AML-193 (cell line): ENCODE measurements at places on chromosomes 6 and 20.

GRCh38 chr20:38135271-38135650 is 29.8 kb downstream of the TGM2 start:
- no peak for DNase-seq

- DNase-seq: peak; percentile 65
These were observed 1.2 kb downstream of the DCBLD1 start for GRCh38 chr6:117483645-117484016.

DNA sequence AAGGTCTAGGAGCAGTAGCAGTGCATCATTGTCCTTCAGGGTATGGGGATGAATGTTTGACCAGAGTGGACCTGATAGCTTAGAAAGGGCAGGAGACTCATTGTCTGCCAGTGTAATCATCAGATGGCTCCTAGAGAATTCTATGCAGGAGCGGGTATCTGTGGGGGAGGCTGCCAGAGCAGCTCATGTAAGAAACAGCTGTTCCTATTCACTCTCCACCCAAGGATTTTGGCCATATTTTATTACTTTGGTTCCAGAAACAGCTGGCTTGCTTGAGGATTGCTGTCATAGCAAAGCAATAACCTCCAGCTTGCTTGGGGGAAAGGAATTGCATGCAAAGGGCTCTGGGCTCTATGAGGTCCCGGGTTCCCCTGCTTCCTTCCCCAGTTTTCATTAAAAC is 44.1 kb downstream of the RALY start:
- DNase-seq: no peak

GRCh38 chr6:41901882-41902519 is 6.8 kb upstream of the USP49 start:
- peak; percentile 69 for DNase-seq

DNA sequence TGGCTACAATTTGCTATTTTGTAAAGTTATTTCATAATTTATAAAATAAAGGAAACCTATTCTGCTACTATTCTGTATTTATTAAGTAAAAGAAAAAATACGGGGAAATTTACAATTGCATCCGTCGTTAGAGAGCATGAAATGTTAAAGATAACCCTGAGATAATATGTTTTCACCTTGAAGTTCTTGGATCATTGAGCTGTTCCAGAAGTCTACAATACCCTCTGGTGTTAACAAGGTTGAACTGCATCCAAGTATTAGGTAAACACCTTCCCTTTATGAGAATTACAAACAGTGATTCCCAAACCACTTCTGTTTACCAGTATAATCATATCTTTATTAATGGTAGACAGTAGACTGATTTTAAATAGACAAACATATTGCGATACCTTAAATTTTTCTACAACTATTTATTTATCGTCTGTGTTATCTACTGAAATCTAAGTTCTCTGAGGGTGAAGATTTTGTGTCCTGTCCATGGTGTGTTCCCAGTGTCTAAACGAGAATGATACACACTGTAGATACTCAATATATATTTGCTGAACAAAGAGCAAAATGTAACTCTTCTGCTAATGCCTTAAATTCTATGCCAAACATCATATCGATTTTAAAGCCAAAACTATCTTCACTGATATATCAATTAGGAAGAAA is 28.2 kb downstream of the TBC1D32 start:
- peak; percentile 85 for DNase-seq

- no peak for DNase-seq
These were observed 86.6 kb downstream of the SMOC2 start for GRCh38 chr6:168527451-168528210.

DNA sequence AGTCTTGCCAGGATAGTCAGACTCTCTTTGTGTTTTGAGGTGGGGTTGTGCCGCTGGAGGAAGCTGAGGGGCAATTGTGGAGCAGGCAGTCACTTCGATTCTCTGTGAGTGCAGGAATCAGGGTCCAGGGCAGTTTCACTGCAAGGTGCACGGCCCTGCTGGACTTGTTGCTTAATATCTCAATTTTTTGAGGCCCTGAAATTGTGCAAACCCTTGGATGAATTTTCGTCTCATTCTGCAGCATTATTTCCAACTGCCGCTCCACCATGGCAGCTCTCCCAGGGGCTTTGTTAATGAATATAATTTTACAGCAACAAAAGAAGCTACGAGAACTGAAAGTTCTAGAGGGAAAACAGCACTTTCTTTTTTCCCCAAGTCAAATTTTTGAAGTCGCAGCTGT is 531.9 kb downstream of the QKI start:
- no peak for DNase-seq

GRCh38 chr6:70557998-70558397 is 8.7 kb upstream of the SDHAF4 start:
- DNase-seq: no peak

DNA sequence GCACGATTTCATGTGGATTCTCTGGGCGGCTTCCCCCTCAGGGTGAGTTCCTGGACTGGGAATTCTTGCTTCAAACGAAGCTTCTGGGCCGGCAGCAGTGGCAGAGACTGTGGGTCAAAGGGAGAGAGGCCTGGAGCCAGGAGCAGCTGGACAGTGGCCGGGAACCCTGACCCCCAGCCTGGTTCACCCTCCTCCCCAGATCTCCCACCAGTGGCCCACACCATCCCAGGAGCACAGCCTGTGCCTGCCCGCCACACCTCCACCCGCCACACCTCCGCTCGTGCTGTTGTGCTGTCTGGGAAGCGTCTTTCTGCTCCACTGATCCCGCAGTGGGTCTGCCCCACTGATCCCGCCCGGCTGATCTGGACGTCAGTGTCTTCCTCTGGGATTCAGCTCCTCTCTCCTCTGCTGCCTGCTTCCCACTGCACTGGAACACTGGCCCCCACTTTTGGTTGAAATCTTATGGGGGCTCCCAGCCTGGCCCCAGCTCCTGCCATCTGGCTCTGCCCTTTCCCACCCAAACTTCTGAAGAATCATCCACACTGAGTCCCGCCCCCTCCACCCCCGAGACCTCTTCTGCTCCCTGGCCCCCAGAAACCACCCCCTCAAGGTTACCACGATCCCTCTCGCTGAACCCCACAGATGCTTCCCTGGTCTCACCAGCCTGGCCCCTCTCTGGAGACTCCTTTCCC is 9.8 kb downstream of the ZBP1 start:
- DNase-seq: no peak

- no peak for DNase-seq
These were observed 44.3 kb upstream of the PTGIS start for GRCh38 chr20:49612127-49612738.

DNA sequence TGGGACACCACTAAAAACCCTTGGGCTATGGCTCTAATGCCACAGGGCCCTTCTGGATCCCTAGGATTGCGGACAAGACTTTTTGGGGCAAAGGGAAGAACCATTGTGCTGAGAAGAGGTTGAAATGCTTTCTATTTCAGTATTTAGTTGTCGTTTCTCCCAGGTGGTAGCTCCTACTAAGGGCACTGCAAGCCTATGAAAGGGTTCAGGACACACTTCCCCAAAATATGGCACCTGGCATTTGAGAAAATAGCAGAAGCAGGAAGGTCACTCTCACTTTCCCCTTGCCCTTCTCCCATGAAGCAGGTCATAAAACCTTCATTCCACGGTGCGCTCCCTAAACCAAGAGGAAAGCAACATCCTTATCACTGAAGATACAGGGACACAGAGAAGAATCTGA is 125.4 kb upstream of the GPR6 start:
- no peak for DNase-seq

DNA sequence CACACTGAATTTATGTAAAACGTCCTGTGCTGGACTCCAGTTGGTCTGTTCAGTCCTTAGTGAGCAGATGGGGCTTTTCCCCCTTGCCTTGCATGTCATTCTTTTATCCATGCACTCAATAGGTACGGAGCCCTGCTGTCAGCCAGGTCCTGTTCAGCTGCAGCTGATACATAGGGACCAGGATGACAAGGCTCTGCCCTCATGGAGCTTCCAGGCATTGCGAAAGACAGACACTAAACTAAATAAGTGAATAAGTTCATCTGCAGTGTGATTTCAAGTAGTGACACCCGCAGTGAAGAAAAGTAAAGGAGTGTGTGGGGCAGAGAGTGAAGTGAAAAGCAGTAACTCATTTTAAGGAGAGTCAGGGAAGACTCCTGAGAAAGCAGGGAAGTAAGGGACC is 324.2 kb downstream of the NRN1 start:
- DNase-seq: no peak

GRCh38 chr6:166446146-166446545 is 63.4 kb upstream of the MPC1 start:
- DNase-seq: no peak

DNA sequence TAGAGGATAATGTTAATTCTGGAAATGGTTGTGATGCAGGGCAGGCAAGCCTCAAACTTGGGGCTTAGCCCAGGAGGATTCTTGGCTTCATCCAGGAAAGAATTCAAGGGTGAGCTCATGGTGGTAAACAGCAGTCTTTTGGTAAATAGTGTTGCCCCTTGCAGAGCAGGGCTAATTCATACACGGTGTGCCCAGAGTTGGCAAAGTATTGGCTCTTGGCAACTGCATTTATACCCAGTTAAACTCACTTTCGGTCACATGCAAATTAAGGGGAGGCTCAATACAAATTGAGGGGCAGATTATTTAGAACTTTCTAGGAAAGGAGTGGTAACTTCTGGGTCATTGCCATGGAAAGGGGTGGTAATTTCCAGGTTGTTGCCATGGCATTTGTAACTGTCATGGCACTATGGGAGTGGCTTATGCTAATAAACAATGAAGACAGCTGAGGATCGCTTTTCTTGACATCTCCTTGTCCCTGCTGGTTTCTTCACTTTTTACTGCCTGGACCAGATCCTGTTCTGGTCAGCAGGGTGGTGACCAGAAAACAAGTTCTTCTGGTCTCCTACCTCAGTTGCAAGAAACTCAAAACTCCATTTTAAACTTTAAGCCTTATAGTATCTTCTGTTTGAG is 3.9 kb upstream of the OTOR start:
- DNase-seq: no peak

- DNase-seq: no peak
These were observed 9.6 kb upstream of the APCDD1L start for GRCh38 chr20:58524814-58525213.

GRCh38 chr6:157381631-157382621 is 936 bp downstream of the ZDHHC14 start:
- peak; percentile 34 for DNase-seq

- DNase-seq: no peak
These were observed 119.5 kb downstream of the SCAF8 start for GRCh38 chr6:154852687-154853086.

DNA sequence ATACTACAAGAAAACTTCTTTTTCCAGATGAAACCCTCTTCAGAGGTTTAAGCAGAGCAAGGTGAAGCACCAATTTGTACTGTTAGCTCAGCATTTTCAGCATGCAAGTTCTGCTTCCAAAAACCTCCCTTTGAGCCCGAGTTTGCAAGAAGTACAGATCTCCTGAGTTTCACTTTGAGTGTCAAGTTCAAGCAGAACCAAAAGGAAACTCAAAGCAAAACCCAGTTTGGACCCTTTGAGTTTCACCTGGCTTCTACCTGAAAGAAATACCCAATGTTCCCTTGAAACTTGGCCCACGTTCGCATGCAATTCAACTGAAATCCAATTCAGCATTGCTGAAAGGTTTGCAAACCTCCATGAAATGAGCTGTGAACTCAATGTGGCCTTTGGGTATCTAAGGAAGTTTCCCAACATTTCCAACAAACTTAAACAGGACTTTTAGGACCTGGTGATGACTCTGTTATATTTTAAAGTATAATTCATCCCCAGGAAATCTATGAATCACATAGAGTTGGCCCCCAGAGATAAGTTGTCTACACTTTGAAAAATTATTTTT is 62.9 kb upstream of the HBS1L start:
- no peak for DNase-seq

DNA sequence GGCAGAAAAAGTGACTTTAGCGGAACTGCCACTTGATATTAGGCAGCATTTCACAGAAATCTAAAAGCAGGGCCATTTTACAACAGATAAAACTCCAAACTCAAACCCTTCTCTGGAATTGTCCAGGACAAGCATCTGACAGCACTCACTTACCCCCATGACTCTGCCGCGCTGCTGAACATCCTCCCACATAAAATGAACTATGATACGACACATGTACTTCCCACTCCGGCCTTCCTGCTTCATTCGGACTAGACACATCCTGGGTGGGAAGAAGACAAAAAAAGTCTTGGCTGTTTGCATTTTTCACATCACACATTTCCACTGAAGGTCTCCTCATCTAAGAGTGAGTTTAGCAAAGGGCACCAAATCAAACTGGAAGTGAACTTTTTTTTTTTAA is 54.8 kb upstream of the FAM83C start:
- DNase-seq: no peak

DNA sequence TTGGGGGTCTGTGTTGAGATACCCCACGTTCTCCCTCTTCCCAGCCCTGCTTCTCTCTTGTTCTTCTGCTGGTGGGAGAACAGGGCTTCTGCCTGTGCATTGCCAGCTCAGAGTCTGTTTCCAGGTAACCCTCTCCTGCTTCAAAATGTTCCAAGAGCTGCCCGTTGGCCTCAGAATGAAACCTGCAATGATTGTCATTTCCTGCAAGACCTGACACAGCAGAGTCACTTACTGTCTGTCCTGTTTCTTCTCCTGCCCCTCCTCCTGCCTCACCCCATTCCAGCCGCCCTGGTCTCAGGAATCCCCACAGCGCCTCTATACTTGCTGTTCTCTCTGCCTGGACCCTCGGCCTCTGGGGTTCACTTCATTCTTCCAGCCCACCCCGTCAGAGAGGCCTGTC is 81.4 kb upstream of the ARID1B start:
- no peak for DNase-seq

DNA sequence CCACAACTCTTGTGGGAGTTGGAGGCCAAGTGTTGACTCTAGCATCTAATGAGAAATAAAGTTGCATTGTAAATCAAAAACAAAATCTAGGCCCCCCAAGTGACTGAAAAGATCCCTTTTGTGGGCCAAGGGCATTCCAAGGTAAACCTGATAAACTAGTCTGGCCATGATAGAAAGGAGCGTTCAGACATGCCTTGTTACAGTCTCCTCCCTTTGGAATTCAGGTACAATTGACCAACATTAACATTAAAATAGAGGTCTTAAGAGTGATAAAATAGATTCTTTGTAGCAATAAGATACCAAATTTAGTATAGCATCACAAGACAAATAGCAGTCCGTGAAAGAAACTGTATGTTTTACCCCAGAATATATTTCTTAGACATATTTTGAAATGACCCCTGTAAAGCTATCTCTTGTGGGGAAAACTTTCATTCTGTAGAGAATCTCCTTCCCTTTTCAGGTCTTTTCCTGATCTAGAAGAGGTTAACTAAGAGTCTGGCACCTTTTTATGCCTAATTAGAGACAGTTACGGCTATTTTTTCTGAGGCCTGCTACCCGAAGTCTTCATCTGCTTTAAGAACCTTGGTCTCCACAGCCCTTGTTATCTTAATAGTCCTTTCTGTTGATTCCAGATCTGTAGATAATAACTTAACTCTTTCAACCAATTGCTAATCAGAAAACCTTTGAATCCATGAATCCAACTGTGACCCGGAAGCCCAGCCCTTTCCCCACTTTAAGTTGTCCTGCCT is 495.4 kb upstream of the MMS22L start:
- DNase-seq: no peak
